Neural crest cell (in vitro differentiated cells): ENCODE measurements at places on chromosomes 2 and 18.

DNA sequence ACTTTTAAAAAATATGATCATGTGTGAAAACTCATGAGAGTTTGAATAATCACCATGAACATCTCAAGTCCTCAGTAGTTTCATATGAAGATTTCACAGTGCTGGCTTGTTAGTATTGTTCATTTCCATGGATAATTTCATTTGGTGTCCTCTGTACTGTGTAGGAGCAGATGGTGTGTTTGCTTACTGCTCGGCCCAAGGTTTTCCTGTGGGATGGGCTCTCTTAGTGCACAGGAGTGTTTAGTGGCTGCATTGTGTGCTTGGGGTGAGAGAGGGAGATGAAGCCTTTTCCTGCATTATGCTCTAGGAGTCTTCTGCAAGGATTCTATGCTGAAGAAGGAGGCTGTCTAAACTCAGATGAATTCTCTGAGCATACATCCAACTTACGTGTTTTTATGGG, 270.6 kb downstream of the SOCS6 start:
- no peak for DNase-seq

DNA sequence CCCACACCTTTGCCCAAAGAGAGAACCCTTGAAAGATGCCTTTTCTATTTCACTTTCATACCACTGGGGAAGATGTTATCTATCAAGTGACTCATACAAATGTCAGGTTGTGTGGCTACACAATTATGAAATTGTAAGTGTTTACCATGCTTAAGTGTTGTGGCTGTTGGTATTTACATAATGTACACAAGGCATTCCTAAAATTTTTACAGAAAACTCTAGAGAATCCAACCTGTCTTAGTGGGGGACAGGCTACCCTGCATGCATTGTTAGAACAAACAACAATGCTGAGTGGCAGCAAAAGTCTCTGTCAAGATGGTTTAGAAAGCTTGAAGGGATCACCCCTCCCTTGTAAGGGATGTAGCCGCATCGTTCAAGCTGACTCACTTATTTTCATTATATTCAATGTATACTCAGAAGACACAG, 5.5 kb upstream of the MGAT4A start:
- no peak for DNase-seq

- no peak for DNase-seq
Measured at GRCh38 chr18:44897816-44898215, 217.1 kb downstream of the SETBP1 start.

- no peak for DNase-seq
Measured at GRCh38 chr2:234494361-234495250, 2.3 kb downstream of the ARL4C start.

DNA sequence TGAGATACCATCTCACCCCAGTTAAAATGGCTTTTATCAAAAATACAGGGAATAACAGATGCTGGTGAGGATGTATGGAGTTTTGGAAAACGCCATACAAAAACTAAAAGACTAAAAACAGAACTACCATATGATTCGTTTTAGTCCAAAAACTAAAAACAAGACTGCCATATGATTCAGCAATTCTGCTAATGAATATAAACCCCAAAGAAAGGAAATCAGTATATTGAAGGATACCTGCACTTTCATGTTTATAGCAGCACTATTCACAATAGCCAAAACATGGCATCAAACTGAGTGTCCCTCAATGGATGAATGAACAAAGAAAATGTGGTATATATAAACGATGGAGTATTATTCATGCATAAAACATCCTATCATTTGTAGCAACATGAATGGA, 224.4 kb upstream of the MC4R start:
- no peak for DNase-seq

- DNase-seq, result no peak
Measured at GRCh38 chr2:1448009-1448408, 34.7 kb downstream of the TPO start.

DNA sequence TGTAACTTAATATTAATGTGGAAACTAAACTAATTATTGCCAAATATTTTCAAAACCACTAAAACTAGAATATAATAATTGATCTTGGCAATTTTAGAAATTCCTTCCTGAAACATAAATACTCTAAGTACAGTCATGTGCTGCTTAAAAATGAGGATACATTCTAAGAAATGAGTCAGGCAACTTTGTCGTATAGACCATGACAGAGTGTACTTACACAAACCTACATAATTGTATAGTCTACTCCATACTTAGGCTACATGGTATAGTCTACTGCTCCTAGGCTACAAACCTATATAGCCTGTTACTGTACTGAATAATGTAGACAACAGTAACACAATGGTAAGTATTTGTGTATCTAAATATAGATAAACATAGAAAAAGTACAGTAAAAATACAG, 27.6 kb downstream of the FEZ2 start:
- no peak for DNase-seq

GRCh38 chr2:230443541-230443940, 27.5 kb downstream of the SP100 start:
- no peak for DNase-seq

DNA sequence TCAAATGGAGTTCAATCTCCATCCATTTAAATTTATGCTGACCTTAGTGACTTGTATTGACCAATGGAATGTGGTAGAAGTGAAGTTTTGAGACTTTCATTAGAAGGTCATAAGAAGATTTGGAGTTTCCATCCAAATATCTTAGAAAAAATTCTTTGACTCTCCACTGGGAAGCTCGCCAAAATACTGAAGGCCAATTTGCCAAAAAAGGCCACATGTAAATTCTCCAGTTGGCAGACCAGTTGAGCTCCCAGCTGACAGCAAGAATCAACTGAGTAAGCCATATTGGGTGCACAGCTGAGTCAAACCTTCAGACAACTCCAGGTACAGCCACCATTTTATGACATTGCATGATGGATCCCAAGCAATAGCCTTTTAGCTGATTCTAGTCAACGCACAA, 228.3 kb upstream of the SETBP1 start:
- no peak for DNase-seq

GRCh38 chr2:170530803-170531564, 184.2 kb upstream of the SP5 start:
- no peak for DNase-seq

DNA sequence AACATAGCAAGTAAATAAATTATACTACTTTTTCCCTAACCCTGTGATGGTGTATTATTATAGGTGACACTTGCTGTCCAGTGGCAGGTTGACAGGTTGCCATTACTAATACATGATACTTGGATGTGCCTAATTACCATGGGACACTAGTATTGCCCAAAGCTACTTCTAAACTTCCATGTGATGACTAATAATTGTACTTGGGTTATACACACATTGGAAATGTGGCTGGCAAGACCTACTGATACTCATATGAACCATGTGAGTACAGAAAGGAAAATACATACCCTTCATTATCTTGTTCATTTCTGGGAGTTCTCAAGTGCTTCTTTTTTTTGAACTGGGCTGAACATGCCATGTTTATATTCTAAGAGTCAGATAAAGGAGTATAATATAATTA, 156.4 kb downstream of the IKZF2 start:
- no peak for DNase-seq

DNA sequence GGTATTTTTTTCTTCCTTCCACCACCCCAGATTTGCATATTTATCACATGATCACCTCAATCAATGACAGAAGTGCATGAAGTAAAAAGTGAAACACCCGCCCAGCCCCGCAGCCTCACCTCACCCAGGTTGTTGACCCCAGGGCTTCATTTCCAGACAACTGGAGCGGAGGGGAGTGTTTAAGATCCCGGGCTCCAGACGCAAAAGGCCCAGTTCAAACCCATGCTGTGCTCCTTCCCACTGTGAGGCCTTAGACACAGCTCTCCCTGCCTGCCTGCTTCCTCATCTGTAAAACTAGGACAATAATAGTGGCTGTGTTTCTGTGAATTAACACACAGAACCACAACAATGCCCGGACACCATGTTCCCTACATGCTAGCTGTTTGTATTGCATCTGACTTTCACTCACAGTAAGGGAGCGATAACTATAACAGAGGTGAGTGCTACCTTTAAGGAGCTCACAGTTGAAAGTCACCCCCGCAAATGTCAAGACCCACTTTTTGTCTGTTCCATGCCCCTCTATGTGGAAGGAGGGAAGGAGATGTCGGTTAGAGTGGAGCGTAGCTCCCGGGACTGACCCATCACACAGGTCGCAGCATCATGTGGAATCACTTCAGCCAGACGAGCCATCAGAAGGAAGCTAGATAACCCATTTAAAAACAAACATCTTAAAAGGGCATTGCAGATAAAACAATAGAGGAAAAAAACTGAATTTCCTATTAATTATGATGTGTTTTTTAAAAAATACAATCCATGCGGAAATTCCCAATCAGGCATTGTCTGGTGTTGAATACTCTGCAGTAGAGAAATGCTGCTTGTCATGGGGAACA, 77.5 kb upstream of the DAPL1 start:
- no peak for DNase-seq

GRCh38 chr2:35510636-35511035, 844.9 kb upstream of the CRIM1 start:
- DNase-seq, result no peak

DNA sequence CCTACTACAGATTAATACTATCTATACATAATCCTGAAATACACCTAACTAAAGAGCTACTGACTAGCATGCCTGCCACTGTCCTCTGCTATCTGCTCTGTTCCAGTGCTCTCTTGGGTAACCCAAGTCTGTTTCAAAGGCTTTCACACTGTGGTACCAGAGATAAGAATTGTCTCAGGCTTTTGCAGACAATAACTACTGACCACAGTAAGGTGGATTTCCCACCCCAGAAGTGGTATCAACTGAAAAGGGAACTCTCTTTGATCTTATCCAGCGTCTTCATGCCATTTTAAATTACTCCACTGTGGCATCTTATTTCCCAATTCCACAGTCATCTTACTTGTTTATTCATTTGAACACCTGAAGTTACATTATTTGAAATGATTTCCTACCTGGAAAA, 190.2 kb downstream of the IKZF2 start:
- DNase-seq, result no peak

- DNase-seq, result no peak
Measured at GRCh38 chr2:160473468-160474318, 19.9 kb downstream of the RBMS1 start.

GRCh38 chr2:229376866-229377265, 105.8 kb upstream of the PID1 start:
- DNase-seq, result no peak

DNA sequence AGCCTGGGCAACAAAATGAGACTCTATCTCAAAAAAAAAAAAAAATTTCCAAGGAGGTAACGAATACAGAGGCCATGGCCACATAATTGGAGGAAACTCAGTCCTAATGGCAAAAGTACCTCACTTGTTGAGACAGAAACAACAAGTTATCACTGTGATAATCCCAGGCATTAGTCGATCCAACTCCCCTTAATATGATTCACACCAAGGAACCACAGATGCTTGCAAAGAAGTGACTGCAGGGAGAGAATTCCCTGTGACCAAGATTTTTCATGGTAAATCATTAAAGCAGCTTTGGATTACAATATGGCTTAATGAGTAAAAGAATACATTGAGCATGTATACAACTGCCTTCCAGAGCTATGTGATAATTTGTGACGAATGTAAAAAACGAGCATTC, 80.4 kb upstream of the RNU4ATAC start:
- no peak for DNase-seq

DNA sequence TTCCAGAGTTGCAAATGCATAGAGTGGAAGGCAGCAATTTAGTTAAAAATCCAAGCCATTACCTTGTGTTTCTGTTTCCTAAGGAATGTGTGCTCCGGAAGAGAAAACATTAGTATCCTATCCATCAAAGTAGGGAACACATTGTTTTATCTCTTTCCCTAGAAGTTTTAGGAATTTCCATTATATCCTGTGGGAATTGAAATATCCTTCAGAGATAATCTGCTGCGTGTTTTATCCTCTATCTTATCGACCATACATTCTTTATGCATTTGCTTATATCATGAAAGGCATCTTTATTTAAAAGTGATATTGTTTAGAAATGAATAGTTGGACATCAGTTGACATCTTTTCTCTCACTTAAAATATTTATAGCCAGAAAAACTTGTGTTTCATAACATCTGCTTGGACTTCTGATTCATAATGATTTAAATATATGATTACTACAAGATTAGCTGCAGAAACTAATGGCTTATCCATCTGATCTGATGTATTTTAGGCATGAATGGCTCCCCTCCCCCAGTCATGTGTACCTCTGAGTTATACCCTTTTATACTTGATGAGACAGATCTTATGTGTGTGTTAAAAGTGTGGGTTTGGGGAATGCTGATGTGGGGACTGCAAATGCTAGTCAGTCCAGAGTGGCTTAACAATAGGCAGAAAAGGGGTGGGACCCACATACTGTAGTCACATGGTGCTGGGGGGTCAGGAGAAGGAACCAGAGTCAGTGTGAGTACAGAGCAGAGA, 136.2 kb upstream of the ARHGAP28 start:
- no peak for DNase-seq
